Activated CD4-positive, alpha-beta T cell treated with anti-CD3 and anti-CD28 coated beads, Interleukin-2, amount 10 ng/mL, durations not matched to agents 24 days and 14 days (primary cell): ENCODE measurements at places on chromosomes 16 and 17.

- DNase-seq = no peak
These were observed 13.3 kb downstream of the FAM20A start for GRCh38 chr17:68587847-68588246.

GRCh38 chr17:76791053-76791980 lies 53.4 kb downstream of the MFSD11 start:
- DNase-seq = peak; percentile 86

- DNase-seq = no peak
These were observed 117.8 kb upstream of the FAM20A start for GRCh38 chr17:68718926-68719325.

DNA sequence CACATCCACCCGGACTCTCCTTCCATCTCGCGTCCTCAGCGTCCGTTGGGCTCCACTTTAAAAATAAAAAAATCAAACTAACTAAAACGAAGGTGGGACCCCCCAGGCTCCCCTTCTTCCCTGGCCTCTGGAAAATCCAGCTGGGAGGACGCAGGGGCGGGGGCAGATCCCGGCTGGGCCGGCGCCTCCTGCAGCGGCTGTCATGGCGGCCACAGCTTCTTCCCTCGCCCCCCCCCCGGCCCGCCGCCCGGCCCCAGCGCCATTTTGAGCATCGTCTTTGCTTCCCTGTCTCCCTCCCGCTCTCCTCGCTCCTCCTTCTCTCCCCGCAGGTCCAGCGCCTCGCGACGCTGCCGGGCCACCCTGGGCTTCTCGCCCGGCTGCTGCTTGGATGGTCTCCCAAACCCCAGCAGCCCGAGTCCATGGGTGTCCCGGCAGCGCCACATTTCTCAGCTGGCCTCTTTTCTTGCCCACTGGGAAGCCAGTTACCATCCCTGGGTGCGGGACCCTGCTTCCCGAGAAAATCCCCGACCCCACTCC lies 3.3 kb downstream of the HOXB2 start:
- peak; percentile 82 for DNase-seq

DNA sequence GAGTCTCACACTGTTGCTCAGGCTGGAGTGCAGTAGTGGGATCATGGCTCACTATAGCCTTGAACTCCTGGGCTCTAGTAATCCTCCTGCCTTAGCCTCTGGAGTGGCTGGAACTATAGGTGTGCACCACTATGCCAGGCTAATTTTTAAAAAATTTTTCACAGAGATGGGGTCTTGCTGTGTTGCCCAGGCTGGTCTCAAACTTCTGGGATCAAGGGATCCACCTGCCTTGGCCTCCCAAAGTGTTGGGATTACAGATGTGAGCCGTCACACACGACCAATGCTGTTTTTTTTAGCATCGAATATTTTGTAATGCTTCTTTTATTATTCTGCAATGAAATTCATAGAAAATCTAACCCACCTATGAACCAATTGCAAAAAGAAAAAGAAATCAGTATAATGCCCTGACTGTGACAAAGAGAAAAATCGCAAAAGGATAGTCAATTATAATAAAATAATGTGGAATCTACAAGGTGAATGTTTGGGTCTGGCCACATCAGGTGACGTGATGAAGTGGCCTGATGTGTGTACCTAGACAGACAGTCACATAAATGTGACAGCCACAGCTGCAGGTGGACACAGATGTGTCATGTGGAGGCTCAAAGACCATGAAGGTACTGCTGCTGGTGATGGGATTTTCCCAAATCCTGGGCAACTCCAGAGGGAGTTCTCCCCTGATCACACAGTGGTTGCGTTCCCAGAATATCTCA lies 33.6 kb upstream of the ZCCHC14 start:
- no peak for DNase-seq

DNA sequence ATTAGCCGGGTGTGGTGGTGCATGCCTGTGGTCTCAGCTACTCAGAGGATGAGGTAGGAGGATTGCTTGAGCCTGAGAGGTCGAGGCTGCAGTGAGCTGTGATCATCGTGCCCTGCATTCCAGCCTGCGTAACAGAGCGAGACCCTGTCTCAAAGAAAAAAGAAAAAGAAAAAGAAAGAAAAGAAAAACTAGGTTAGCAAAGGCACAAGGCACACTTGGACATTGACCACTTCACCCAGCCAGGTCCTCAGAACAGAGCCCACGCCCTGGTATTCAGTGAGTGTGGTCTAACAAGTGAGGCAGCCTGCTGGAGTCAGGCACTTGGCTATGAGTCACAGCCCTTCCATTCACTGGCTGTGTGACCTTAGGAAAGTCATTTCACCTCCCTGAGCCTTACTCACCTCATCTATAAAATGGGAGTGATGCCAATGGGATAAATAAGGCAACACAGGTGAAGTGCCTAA lies 10.4 kb downstream of the MILR1 start:
- DNase-seq = no peak

GRCh38 chr16:3745751-3746355 lies 28.5 kb upstream of the TRAP1 start:
- DNase-seq = no peak
